ENCODE measurements at places on chromosomes 11 and 22.

GRCh38 chr11:129853518-129854231 is 38.0 kb downstream of the TMEM45B start:
- no peak for DNase-seq

DNA sequence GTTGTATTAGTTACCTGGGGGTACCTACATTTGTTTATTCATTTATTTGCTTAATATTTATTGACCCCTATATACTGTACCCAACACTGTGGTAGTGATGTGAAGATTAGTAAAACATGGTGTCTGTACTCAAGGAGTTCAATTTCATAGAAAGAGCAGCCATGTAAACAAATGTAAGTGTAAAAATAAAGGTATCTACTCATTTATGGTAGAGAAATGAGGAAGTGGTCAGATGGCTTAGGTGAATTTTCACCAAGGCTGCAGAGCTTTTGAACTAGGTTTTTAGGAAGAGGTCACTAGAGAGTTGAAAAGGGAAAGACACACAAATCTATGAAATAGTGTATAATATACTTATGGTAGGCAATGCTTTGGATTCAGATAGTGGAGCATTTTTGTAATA is 11.1 kb downstream of the CTR9 start:
- no peak for DNase-seq

DNA sequence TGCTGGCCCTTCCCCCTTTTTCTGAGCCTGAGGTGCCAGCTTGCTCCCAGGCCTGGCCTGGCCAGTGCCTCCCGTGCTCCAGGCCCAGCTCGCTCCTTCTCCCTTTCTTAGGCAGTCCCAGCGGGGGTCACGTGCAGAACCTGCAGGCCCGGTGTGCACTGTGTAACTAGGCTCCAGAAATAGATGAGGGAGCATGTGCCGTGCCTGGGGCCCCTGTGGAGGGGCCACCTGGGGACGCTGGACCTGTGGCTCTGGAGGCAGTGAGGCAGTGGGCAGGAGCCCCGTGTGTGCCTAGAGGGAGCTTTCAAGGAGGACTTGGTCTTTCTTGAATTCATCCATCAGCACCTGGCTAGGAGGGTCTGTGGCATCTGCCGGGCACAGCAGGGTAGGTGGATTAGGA is 11.5 kb downstream of the PTDSS2 start:
- DNase-seq: no peak

- DNase-seq: no peak
Observed at GRCh38 chr11:64107303-64107702, 58.6 kb downstream of the MACROD1 start.

DNA sequence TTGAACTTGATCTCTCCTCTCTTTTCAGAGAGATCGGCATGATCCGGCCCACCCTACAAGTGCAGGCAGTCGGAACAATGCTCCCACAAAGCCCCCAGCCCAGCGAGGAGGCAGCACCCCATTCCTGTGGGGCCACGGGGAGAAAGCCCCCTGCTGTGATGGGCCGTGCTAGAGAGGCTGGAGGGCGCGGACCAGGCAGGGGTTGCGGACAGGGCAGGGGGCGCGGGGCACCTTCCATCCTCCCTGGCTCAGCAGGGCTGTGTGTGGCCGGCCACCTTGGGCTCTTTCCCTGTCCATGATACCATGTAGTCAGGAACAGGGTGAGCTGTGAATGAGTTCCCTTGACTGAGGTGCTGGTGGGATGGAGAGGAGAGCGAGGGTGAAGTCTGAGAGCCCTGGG is 379.8 kb downstream of the BRD1 start:
- DNase-seq: no peak

- no peak for DNase-seq
Observed at GRCh38 chr11:82529936-82530335, 203.7 kb downstream of the FAM181B start.

GRCh38 chr22:31179345-31179744 is 19.4 kb downstream of the RNF185 start:
- no peak for DNase-seq

DNA sequence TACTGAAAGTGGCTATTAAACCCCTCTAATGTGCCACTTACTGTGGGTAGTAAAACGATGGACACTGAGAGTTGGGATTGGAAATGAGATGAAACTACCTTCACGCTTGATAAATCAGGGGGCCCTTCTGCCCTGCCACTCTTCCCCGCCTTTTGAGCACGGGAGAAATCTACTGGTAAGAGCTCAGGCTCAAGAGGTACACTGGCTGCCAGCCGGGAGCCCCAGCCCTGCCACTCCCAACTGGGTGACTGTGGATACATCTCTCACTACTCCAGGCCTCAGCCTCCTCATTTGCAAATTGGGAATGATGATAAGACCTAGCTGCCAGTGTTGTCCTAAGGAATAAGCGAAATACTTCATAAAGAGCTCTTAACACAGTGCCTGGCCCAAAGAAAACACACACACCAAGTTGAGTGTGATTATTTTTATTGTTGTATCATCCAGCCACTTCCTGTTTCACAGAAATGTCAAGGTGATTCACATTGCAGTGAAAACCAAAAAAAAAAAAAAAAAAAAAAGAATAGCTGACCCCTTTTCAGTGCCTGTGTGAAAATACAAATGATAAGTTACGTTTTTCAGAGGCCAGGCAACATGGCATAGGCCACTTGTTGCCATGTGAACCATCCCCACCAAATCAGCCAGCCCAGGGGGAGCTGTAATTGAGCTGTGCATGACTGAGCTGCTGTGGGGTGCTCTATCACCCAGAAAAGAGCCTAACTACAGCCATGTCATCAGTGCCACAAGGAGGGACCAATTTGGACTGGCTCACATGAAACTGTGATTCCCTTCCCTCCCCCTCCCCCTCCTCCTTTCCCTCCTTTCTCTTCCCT is 4.4 kb upstream of the ZNRD2 start:
- no peak for DNase-seq

GRCh38 chr11:35681163-35681767 is 18.7 kb downstream of the TRIM44 start:
- DNase-seq: no peak

- no peak for DNase-seq
Observed at GRCh38 chr11:114215871-114216795, 80.1 kb upstream of the NNMT start.

GRCh38 chr11:41222236-41222635 is 237.2 kb downstream of the LRRC4C start:
- DNase-seq: no peak

- DNase-seq: peak; percentile 54
Observed at GRCh38 chr11:94597896-94598295, 30.7 kb downstream of the PIWIL4 start.

DNA sequence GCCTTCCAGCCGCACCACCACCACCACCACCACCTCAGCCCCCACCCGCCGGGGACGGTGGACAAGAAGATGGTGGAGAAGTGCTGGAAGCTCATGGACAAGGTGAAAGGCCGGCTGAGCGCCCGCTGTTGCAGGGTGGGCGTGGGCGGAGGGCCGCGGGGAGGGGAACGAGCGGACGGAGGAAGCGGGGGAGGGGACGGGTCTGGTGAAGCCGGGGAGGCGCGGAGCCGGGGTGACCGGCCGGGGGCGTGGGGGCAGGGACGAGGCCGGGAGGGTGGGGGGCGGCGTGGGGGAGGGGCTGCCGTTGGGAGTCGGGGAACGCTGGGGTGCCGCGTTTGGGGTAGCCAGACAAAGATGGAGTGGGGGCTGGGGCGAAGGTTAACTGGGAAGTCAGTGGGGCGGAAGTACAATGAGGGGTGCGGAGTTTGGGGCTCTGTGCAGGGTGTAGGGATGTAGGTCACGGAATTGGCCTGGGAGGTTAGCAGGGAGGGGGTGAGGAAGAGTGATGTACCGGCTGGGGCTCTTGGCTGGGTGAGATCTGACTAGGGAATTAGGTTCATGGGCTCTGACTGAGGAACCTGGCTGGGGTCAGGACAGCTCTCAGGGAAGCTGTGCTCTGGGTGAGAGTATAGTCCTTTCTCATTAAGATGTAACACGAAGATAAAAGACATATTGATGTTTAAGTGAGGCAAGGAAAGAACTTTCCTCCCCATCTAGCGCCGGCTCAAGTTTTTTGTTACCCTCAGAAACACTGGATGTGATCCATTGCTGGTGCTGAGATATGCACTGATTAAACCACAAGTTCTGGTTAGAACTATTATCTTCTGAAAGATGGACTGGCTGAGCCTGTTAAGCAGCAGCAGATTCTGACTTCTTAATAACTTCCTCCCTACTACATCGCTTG is 624 bp downstream of the CBL start:
- peak; percentile 34 for DNase-seq

DNA sequence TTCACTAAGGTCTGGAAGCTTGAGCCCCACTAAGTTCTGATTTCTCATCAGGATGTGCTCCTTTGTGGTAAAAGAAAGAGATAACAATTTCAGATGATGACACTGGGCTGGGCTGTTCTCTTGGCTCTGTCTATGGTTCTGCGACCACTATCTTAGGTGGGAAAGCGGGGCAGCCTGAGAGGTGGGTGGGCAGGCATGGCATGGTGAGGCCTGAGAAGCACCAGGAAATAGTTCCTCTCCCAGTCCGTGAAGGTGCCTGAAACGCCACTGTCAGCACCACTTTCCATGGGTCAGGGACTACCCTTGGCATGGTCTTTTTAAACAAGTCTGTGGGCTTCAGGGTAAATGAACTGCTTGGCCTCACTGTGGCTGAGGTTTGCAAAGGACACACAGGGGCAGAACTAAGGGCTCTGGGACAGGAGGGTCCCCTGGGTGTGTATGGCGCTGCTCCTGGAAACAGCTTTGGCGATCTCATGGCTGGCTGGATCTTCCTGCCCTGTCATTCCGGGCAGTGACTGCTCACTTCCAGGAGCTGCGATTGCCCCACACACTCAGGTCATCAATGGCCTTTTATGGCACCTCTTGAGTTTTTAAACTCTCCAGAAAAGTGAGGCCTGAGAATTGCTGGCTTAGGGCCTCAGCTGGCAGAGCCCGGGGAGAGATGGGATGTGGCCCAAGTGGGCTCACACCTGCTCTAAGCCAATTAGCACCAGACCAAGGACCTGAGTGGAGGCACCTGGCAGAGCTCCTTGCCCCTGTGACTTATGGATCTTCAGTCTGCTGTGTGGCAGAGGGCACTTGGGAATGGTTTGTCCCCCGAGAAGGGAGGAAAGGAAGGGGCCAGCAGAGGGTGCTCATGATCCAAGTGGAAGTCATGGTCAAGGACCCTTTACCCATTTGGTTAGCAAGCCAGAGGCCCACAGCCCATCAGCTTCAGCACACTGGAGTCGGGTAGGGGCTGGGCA is 55.6 kb upstream of the LYVE1 start:
- DNase-seq: peak; percentile 46

DNA sequence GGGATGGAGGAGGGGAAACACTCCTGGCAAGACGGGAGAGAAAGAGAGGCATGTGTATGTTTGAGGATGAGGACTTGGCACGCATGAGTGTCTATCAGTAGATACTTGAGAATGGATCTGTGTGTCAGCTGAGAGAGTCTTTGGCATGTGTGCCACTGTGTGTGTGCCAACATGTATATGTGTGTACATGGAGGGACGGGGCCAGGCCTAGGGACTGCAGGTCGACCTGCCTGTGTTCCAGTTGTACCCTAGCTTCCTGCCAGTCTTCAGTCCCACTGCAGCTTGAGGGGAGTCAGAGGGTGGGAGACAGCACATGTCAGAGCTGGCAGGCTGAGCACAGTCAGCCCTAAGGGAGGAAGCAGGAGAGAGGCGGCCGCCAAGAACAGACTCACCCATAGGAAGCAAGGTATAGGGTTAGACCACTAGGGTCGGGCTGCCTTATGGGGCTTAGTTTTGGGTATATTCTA is 5.6 kb downstream of the CLCF1 start:
- DNase-seq: no peak

DNA sequence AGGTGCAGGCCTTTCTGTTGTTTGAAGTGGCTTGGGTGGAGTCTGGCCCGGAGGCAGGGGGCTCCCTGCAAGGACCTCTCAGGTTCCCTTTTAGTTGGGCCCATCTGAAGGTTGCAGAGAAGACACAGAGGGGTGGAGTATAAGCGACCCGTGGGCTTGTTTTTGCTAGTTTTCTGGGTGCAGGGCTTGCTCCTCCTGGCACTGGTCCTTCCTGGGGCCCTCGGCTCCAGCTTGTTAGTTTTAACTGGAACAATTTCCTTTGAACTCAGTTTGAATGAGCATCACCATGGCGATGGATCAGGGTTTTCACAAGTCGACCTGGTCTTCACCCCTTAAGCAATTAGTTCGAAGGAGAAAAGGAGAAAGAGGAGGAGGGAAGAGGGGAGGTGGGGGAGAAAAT is 28.5 kb upstream of the OAF start:
- DNase-seq: no peak

GRCh38 chr11:11731311-11732083 is 109.7 kb upstream of the GALNT18 start:
- DNase-seq: no peak

GRCh38 chr11:35247863-35248262 is 108.9 kb downstream of the CD44 start:
- DNase-seq: no peak

GRCh38 chr11:131065435-131066413 is 149.4 kb upstream of the SNX19 start:
- DNase-seq: no peak

DNA sequence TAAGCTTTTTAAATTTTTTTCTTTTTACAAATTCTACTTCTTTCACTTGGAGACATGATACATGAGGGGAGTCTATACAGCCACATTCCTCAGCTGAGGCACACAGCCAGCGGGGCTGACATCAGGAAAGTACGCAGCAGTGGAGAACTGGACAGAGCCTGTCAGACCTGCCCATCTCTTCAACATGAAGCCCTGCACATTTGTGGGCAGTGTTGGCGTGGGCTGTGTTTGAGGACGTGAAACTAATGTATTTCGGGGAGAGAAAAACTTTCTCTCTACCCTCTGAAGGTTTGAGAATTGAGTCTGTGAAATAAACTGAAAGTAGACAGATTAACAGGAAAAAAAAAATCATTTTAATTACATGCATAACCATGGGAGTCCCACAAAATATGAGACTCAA is 84.8 kb upstream of the HTATIP2 start:
- DNase-seq: no peak

DNA sequence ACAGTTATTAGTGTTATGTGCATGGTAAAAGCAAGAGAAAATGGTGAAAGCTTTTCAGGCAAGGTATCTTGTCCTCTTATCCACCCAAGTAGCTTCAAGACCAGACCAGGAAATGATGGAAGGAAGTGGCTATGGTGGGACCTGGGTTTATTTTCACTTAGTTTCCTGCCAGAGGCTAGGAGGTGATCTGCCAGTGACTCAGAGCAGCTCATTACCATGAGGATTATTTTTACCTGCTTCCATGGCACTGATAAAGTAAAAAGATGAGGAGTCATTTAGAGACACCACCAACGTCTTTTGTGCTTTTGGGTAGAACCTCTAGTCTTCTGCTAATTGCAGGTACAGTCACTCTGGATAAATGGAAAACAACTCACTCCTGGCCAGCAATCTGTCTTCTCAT is 339.9 kb upstream of the KIRREL3 start:
- DNase-seq: no peak

- no peak for DNase-seq
Observed at GRCh38 chr11:111723595-111723994, 42.6 kb downstream of the PPP2R1B start.

GRCh38 chr11:850775-851763 is 8.4 kb downstream of the TSPAN4 start:
- DNase-seq: no peak
